ENCODE measurements at places on chromosomes 7 and 10.

DNA sequence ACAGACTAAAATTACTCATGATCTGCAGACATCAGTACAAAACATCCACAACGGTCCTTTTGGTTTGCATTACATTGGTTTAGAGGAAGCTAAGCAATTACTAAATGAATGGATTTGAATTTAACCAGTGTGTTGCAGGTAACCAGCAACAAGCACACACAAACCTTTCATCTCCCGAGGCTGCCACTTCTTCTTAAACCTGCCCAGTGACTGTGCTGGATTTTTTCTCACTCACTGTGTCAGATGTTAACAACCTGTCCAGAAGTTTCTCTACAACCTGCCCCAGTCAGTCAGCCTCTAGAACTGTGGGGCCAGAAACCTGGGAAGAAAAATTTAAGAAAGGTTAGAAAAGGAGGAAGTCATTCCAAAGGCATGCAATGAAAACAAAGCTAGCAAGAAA is 2.4 kb upstream of the MEOX2 start:
- no peak for DNase-seq

GRCh38 chr10:133421336-133422222 is 2.8 kb downstream of the SPRN start:
- DNase-seq, result no peak

- no peak for DNase-seq
Measured at GRCh38 chr10:118167056-118167700, 120.4 kb upstream of the RAB11FIP2 start.

GRCh38 chr7:7595451-7595850 is 28.8 kb downstream of the MIOS start:
- peak; percentile 16 for DNase-seq

- DNase-seq, result no peak
Measured at GRCh38 chr7:148079206-148080080, 511.1 kb upstream of the C7orf33 start.

GRCh38 chr10:18666810-18667209 is 7.6 kb downstream of the ARL5B start:
- DNase-seq, result no peak

DNA sequence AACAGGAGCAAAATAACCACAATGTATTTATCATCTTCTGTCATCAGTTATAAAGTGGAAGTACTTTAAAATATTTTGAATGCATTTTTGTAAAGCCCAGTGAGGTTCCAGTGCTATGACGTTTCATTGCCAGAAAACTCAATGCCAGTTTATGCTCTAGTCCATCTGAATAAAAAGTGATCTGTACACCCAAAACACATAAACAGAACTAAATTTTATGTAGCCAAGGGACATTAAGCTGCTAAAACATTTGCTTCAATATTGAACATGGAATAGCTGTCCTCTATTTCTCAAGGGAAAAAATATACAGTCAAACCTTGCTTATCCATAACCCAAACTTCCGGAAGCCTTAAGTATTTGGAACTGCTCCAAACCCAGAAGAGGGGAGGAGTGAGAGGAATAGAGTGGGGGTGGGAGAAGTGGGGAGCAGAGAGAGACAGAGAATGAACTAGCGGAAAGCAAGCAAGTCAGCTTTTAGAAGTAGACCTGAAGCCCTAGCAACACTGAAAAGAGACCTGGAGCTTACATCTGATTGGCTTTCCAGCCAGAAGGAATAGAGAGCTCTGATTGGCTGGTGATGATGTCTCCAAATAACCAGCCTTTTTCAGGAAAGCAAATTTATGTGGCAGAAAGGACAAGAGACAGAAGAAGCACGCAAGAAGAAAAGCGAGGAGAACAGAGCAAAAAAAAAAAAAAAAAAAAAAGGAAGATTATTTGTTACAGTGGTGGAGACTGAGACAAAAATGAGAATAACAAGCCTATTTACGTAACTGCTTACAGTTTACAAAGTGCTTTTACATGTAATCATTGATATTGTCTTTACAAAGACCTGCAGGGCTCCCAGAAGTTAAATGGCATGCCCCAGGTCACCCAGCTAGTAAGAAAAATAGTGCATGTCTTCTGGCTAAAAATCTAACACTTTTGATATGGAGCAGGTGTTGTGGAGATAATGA is 196.0 kb downstream of the RNLS start:
- DNase-seq, result no peak

DNA sequence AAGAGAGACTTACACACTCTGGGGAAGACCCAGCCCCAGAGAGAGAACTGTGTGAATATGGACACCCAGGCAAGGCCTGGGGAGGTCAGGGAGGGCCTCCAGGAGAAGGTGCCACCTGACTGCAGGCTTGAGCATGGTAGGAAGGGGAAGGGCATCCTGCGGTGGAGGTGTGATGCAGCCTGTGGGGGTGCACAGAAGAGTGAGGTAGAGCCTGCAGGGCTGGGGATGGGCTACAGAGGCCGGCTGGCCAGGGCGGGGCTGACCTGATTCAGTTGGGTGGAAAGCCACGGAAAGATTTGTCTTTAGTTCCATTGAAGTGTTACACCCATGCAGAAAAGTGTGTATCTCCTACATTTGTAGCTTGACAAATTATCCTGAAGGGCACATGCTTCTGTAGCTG is 47.6 kb downstream of the ZMIZ1 start:
- DNase-seq, result no peak

DNA sequence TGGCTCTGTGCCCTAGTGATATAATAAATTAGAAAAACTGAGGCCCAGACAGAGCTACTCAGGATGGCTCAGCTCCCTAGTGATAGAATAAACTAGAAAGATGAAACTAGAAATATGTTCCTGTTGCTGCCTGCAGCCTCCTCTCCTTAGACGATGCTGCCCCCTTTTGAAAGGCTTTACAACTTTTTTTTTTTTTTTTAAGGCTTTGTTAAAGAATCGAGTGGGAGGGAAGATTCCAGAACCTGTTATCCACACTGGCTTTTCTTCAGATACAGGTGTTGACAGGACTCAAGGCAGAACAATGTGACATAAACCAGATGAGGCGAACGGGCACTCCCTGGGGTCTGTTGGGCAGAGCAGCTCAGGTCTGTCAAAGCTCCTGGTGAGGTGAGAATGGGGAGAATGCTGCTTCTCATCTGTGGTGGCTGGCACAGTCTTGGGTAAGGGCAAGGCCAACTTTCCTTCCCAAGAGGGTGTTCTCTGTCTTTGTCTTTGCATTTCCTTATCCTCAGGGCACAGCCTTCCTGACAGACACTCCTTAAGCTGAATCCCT is 175.1 kb downstream of the COBL start:
- no peak for DNase-seq

DNA sequence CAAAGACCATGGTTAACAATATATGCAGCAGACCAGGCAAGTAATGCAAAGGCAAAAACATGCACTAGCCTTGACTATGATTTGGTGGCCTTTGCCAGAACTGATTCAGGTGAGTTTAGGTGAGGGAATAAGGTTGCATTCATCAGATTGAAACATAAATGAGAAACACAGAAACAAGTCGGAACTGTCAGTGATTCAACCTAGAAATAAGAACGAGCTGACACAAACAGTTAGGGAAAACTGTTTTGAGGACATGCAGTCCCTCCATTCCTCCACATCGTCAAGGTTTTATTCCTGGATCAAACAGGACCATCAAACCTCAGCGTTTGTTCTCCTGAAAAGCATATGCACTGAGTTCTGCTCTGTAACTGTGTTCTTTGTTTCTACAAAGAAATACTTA is 1.8 kb downstream of the ZNF248 start:
- no peak for DNase-seq

- no peak for DNase-seq
Measured at GRCh38 chr10:80137031-80137862, 4.7 kb downstream of the PLAC9 start.

GRCh38 chr7:121398246-121398645 is 2.1 kb upstream of the FAM3C start:
- no peak for DNase-seq
